ENCODE measurements at places on chromosomes 13 and 19.

DNA sequence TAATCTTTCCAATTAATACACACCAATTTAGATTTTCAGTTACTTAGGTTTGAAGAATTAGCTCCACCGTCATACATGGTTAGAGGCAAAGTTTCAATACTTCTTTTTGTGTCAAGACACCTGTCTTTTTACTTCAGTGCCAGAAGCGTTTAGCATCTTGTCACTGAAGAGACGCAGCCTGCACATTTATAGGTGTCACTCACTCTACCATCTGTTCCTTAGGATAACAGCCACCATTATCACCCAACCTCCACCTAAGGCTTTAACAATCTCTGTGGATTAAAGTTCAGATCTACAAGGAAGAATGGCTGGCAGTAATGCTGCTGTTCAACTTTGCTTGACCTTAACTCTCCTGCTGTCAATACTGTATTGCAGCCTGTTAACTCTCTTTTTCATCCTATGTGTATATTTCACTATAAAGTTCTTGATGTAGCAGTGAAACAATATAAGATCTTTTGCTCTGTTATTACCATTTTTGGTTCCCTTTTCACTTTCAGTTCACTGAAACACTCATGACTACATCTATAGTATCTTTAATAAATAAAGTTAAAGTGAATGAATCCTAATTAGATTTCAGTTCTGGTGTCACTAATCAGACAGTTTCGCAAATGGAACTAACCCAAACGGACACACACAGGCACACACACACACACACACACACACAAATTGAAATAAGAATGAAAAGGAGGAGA is 435.6 kb downstream of the PCDH9 start:
- DNase-seq = no peak

DNA sequence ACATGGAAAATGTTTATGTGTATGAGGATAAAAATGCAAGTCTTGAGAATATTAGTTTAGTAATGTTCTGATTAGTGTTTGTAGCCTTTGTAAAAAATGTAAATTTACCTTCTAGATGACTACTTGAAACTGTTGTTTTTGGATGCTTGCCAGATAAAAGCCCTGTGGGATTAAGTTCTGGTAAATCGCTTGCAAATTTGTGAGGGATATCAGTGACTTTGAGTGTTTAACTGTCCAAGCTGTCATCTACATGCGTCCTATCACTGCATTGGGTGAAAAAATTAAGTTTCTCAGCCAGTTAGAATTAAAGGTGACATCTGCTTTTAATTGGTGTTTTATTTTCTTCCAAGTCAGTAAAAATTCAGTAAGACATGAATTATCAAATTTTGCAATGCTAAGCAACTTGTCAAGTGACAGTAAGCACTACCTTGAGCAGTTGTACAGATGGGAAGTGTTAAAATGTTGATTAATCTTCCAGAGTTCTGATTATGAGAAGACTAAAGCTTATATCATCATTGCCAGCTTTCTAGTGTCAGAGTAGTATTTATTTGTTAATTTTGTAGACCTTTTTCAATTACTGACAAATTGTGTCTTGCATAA is 88.0 kb downstream of the PCCA start:
- DNase-seq = peak; percentile 28

DNA sequence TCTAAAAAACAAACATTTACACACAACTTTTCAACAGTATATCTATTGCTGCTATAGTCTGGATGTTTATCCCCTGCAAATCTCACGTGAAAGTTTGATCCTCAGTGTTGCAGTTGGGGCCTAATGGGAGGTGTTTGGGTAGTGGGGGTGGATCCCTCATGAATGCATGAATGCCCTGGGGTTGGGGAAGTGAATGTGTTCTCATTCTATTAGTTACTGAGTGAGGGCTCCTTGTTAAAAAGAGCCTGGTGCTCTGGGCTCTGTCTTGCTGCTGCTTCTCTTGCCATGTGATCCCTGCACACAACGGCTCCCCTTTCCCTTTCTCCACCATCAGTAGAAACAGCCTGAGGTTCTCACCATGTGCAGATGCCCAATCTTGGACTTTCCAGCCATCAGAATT is 242.7 kb upstream of the HTR2A start:
- no peak for DNase-seq

DNA sequence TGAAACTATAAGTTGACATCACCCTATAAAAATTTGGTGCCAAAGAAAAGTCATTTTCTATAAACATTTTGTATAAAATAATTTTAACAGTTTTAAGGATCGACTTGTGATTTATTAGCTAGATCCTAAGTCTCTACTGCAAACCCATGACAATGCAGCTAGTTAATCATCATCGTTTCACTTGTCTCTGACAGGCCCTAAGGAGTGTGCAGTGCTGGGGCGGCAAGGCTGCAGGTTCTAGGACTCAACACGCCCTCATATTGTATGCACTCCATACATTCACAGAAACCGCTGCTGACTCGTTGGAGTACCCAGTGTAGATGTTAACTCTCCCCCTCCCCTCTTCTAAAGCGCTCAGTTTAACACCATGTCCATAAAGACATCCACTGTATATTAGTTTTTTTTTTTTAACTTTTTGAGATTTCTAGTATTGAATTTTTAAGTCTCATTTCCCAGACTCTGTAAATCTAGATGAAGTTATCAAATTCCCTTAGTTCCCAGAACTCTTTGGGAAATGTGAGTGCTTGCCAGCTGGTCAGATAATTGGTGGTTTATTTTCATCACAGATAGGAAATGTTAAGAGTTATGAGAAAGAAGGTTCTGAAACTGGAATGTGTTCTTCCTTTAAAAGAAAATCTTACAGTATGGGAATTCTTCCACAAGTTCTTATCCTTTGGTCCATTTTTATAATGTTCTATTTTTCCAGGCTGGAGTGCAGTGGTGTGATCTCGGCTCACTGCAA is 162.8 kb upstream of the RNF113B start:
- DNase-seq = no peak

DNA sequence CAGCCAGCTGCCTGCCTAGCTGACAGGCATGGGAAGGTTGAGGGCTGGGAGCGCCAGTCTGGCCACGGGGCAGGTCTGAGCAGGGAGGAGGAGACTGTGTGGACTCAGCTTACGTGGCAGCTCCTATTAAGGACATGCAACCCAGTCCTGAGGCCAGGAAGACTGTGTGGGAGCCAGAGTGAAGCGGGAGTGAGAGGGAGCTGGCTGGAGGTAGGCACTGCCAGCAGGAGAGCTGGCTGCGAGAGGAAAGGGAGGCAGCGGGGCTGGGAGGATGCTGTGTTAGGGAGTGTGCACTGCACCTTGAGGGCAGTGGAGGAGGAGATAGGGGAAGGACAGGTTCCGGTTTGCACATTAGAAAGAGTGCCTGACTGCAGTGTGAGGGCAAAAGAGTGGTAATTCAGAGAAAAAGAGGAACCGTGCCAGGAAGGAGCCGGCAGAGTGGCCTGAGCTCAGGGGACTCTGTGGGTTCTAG is 99.2 kb downstream of the SLC7A1 start:
- no peak for DNase-seq

- no peak for DNase-seq
Observed at GRCh38 chr13:45352031-45352430, 11.0 kb upstream of the TPT1 start.

DNA sequence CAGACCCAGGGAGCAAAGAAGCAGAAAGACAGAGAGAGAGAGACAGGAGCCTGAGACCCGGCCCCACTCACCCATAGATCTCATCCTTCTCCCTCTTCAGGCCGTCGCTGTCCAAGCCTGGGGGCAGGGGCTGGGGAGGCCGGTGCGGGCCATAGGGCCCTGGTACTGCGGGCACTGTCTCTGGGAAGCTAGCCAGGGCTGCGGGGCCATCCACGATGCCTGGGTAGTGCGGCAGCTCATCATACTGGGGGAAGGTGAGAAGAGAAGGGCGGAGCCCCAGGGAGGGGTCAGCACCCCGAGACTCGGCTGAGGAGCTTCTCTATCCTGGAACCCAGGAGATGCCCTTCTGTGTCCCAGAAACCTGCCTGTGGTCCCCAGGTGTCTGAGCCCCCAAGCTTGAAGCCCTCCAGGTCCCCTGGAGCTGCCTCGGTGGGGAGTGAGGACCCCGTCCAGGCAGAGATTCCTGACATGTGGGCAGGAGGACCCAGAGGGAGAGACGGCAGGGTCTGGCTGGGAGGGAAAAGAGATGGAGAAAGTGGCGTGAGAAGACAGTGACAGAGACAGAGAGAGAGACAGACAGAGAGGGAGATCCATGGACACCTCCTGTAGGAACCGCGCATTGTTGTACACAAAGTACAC is 2.1 kb downstream of the MEIS3 start:
- no peak for DNase-seq

DNA sequence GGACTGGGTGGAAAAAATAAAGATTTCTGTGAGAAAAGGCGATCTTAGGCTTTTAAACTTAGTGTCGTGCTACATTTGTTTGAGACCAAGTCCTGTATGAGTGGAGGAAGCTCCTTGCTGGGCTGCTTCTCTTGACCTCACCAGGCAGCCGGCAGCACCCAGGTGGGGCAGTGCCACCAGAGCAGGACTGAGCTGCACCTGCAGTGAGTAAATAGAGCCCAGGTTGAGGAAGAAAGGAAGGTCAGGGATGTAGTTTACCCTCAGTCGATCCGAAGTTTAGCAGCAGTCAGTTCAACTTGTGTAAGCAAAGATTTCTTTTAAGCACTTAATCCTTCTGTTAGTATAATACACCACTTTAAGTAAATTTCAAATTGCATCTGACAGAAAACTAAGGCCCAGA is 13.6 kb downstream of the HNRNPM start:
- DNase-seq = no peak

DNA sequence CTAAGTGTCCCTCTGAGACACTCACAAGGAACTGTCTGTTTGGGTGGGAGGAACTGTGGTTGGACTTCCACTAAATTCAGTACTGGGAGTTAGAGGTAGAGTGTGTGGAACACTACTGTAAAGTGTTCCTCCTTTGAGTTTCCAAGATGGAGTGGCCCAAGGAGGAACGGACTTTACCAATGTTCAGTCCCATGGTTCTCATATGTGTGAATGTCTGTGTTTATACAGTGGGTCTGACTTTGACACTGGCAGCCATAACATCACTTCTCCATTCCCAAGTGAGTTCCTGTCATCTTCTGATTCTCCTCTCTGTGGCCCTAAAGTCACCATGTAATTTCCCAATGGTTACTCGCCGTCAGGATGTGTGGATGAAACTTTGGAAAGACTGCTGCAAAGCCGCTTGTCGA is 136.8 kb upstream of the SERP2 start:
- no peak for DNase-seq

DNA sequence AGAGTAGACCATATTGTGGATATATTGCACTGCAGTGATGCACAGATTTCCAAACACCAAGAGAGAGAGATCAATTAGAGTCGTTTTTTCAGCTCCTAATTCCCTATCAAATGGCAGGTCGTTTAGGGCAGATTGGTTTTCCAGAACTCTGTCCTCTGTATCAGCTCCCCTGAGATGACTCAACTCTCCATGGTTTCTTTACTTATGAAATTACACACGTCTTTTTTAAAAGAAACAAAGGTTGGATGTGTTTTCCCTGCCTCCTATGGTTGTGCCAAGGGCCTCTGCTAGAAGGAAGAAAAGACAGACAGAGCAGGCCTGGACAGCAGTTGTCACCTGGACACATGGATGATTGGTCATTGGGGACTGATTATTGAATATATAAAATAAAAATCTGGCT is 478.1 kb upstream of the NBEA start:
- no peak for DNase-seq

DNA sequence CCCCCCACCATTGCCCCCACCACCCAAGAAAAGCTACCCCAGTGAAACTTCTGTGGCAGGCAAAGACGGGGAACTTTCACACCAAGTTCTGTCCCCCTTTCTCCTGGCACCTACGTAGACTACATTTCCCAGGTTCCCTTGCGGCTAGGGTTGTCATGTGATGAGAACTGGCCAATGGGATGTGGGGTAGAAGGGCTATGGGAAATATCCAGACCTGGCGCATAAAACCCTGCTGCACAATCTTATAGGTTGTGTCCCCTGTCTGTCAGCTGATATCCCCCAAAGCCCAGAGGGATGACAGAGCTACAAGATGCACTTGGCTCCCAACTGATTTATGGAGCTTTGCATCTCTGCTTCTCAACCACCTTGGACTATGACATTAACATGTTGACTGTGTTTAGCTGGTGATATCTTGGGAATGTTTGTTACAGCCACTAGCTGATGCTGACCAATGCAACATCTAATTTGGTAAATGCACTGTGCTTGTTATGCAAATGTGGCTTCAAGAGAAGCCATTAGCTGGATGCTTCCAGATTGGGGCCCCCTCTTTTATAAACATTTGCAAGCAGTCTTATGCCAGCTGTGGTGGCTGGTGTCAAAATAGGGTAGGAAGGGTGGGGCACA is 6.1 kb downstream of the SH2D3A start:
- no peak for DNase-seq

- no peak for DNase-seq
Observed at GRCh38 chr19:46494146-46494940, 1.3 kb downstream of the PNMA8B start.

GRCh38 chr13:42334329-42334706 is 62.4 kb downstream of the AKAP11 start:
- no peak for DNase-seq

DNA sequence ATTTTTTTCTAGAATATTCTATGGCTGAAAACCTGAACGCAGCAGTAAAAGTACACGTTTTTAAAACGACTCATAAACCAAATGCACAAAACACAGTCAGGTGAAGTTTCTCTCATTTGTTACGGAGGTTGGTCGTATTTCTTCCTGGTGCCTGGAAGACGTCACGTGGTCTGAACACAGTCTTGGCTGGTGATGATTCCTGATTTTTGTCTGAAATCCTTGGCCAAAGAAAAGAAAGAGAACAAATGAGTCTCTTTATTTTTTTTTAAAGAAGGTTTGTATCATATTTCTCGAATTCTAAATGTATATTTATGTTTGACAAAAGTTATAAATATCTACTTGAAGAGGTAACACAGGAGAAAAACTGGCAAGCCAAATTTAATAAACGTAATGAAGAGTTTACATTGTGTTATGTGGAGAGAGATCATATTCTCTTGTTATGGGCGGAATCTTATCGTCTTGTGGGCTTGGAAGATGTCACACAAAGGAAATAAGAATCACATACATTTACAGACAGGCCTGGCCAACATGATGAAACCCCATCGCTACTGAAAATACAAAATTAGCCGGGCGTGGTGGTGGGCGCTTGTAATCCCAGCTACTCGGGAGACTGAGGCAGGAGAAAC is 10.0 kb upstream of the PNMA8A start:
- peak; percentile 77 for DNase-seq

- no peak for DNase-seq
Observed at GRCh38 chr13:24357756-24358155, 48.4 kb downstream of the C1QTNF9 start.
